ENCODE measurements at places on chromosomes 6 and 20.

DNA sequence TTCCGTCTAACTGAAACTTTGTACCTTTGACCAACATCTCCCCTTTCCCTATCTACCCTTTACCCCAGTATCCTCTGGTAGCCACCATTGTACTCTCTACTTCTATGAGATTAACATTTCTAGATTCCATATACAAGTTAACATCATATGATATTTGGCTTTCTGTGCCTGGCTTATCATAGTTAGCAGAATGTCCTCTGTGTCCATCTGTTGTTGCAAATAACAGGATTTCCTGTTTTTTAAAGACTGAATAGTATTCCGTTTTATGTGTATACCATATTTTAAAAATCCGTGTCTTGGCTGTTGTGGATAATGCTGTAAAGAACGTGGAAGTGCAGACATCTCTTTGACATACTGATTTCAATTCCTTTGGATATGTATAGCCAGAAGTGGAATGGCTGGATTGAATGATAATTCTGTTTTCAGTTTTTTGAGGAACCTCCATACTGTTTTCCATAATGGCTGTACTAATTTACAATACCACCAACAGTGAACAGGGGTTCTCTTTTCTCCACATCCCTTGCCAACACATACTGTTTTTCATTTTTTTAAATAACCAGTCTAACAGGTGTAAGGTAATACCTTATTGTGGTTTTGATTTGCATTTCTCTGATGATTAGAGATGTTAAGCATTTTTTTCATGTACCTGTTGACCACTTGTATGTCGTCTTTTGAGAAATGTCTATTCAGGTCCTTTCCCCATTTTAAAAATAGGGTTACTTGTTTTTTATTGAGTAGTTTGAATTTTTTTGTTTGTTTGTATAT lies 53.8 kb downstream of the CDC5L start:
- DNase-seq = no peak

GRCh38 chr20:54707801-54708200 lies 232.4 kb downstream of the DOK5 start:
- no peak for DNase-seq

GRCh38 chr6:72761761-72762160 lies 139.9 kb downstream of the KCNQ5 start:
- no peak for DNase-seq

DNA sequence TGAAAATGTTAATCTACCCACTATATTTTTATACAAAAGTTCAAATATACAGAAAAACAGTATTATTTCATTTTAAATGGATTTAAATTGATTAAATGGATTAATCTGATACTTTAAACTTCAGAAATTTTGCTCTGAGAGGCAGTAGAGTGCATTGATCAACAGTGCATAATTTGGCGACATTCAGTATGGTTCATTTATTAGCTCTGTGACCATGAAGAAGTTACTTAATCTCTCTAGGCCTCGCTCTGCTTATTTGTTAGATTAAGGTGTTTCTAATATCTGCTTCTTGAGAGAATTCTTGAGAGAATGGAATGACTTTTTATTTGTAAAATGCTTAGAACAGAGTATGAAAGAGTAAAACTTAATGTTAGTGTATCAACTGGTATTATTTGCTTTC lies 8.9 kb downstream of the PDE7B start:
- DNase-seq = no peak

DNA sequence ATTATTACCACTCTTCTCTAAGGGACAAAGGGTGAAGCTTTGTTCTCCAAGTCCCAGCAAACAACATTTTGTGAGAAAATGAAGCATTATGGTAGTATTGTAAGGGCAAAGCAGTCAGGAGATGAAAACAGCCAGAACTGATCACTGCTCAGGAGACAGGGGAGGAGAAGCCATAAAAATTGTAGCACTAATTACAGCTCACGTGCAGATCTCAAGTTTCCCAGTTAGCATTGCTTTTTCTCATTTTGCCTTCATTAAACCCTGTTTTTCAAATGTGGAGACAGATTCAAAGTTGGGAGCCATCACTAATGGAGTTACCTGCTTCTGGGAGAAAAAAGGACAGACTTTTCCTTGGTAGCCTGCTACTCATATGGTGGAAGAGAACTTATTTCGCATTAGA lies 210.9 kb upstream of the PDE10A start:
- DNase-seq = no peak

GRCh38 chr20:12970372-12970821 lies 38.4 kb upstream of the SPTLC3 start:
- no peak for DNase-seq

GRCh38 chr6:14950103-14950969 lies 295.5 kb upstream of the JARID2 start:
- DNase-seq = no peak

GRCh38 chr20:51946586-51946985 lies 144.3 kb upstream of the SALL4 start:
- no peak for DNase-seq

DNA sequence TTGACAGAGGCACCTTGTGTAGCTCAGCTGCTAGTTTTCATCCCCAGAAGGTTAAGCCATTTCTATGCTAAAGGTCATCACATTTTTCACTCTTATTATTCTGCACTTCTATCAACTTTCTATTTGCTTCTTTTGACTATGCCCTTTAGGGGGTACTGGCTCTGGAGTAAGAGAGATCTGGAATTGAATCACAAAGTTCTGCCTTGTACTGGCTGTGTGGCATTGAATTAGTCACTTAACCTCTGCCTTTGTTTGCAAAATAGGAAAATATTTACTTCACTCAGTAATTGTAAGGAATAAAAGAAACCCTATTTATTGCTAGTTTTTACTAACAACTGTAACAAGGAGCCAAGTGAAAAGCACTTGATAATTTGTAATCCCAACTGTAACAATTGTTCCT lies 56.8 kb upstream of the MTRF1L start:
- no peak for DNase-seq

DNA sequence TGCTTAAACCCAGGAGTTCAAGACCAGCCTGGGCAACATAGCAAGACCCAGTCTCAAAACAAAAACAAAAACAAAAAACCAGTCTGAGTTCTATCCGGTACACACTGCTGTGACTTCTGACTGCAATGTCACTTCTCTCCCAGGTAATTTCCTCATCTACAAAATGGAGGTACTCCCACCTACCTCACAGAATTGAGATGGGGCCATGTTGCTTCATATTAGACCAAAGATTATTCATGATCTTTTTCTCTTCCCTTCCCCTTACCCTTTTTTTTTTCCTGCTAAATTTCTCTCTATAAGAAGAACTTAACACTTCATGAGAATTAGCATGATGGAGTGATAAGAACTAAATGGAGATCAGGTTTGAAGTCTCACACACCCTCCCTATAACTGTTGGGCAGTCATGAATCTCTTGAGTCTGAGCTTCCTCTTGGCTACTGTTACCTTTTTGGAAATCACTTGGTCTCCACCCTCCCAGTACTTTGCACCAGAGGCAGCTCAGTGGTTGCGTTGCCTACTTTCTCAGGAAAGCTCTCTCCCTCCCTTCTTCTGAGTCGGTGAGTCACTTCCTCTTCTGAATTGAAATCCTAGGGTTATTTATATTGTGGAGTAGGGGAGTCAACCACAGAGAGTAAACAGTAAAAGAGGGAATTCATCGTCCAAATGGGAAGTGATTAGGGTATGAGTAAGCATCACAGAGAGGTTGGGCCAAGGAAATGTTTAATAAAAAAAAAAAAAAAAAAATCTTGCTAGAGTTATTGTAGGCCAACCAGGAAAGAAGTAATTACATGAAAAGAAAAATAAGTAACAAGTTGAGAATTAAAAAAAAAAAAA lies 59.9 kb upstream of the MAP7 start:
- DNase-seq = no peak

DNA sequence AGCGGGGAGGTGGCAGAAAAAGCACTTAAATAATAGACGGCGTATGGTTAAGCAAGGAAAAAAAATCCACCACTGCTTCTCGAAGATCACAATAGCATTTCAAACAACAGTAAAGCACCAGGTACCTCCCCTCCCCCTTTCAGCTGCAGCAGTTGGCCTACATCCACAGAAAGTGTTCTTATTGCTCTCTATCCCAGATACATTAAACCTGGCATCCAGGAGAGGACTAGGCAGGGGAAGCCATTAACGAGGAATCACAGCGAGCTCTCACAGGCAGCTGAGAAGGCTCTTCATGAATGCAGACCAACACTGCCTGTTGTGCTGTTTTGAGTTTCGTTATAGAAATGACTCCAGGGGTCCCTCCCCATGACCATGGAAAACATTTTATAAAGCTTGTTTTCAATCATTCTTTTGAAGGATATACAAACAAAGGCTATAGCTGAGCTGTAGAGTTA lies 11.8 kb downstream of the FYN start:
- no peak for DNase-seq

Data from activated naive CD4-positive, alpha-beta T cell treated with anti-CD3 and anti-CD28 coated beads, Interleukin-2, amount 50 U/mL, for 72 hours (primary cell).